ENCODE measurements at places on chromosomes 1 and 21. TPM values are rescaled to one million over a fixed set of nuclear protein-coding genes. Genes with fewer than 3 reads are reported as not detected.

GRCh38 chr1:8427493-8427892 lies 109.6 kb downstream of the SLC45A1 start:
- no peaks in the 10 kb centered on the region for H3K36me3 ChIP-seq
- no peak overlapping the region for H3K4me3 ChIP-seq
- H3K27ac ChIP-seq, result no peak overlapping the region
- DNase-seq, result no peak
- H3K4me1 ChIP-seq, result peaks cover 16% of the 10 kb centered on the region

GRCh38 chr1:169160845-169161495 lies 54.5 kb downstream of the ATP1B1 start:
- H3K27me3 ChIP-seq, result no peaks in the 10 kb centered on the region
- peak overlapping the region; percentile 23 for H3K27ac ChIP-seq
- no peaks in the 10 kb centered on the region for H3K36me3 ChIP-seq
- no peak overlapping the region for H3K4me3 ChIP-seq
- DNase-seq, result no peak
- H3K4me1 ChIP-seq, result peaks cover 14% of the 10 kb centered on the region

Gene TMEM167B
- 33.4 TPM for total RNA-seq

DNA sequence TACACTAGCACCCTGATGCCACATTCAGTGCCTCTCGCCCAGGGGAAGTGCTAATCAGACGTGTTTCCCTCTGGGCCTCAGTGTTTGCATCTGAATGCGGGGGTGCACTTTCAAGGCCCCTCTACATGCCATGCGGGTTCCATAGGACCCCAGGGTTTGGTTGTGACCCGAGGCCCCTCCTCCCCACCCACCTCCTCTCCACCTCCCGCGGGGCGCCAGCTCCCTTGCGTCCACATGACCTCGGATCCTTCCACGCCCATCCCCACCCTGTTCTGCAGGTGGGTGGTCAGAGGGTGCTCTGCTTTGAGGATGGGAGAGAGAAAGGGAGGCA lies 5.1 kb upstream of the RUNX3 start:
- no peak overlapping the region for H3K27ac ChIP-seq
- H3K4me1 ChIP-seq, result peaks cover 14% of the 10 kb centered on the region
- no peaks in the 10 kb centered on the region for H3K36me3 ChIP-seq
- no peak for DNase-seq

DNA sequence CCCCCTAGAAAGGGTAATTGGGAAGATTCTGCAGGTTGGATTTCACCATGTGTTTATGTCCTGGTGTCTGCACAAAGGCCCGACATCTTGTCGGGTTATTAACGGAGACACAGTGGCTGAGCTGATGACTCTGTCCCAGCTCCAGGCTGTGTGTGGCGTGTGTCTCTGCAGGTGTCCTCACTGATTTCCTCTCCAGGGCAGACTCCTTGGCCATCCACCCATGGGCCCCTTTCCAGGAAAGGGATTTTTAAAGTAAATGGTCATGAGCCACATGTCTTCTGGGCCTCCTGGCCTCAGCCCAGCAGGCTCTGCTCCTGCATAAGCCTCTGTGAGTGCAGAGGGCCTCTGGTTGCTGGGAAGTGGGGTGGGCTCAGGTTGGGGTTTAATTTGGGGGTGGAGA lies 418.7 kb upstream of the VAMP3 start:
- no peak for DNase-seq
- H3K36me3 ChIP-seq, result no peaks in the 10 kb centered on the region
- no peaks in the 10 kb centered on the region for H3K4me1 ChIP-seq
- H3K4me3 ChIP-seq, result no peak overlapping the region
- H3K27ac ChIP-seq, result no peak overlapping the region

DNA sequence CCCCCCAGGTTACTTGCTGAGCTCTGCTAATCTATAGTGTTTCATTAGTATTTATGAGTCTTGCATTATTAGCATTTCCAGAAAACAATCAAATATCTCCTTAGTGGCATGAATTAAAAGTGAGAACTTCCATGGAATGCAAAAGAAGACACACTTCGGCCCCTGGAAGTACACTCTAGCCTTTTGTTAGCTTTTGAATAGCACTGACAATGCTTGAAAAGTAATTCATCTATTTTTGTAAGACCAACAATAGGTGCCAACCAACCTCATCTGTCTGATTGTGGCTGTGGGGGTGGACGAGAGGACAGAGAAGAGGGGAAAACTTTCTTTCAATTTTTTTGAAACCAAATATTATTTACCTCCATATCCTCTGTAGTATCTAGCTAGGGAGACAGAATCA lies 27.8 kb downstream of the KIAA0040 start:
- H3K4me1 ChIP-seq, result no peaks in the 10 kb centered on the region
- no peak overlapping the region for H3K27ac ChIP-seq
- DNase-seq, result no peak
- H3K27me3 ChIP-seq, result no peaks in the 10 kb centered on the region
- no peaks in the 10 kb centered on the region for H3K36me3 ChIP-seq

Data from hepatocyte (in vitro differentiated cells).